ENCODE measurements at places on chromosomes 4 and X.

GRCh38 chr4:26796081-26796480 lies 64.6 kb upstream of the STIM2 start:
- DNase-seq: no peak

GRCh38 chr4:123297836-123298235 lies 98.8 kb upstream of the SPRY1 start:
- DNase-seq: no peak

- no peak for DNase-seq
Observed at GRCh38 chrX:45722471-45722870, 521.8 kb upstream of the DIPK2B start.

- DNase-seq: no peak
Observed at GRCh38 chr4:170274616-170275015, 184.9 kb upstream of the AADAT start.

DNA sequence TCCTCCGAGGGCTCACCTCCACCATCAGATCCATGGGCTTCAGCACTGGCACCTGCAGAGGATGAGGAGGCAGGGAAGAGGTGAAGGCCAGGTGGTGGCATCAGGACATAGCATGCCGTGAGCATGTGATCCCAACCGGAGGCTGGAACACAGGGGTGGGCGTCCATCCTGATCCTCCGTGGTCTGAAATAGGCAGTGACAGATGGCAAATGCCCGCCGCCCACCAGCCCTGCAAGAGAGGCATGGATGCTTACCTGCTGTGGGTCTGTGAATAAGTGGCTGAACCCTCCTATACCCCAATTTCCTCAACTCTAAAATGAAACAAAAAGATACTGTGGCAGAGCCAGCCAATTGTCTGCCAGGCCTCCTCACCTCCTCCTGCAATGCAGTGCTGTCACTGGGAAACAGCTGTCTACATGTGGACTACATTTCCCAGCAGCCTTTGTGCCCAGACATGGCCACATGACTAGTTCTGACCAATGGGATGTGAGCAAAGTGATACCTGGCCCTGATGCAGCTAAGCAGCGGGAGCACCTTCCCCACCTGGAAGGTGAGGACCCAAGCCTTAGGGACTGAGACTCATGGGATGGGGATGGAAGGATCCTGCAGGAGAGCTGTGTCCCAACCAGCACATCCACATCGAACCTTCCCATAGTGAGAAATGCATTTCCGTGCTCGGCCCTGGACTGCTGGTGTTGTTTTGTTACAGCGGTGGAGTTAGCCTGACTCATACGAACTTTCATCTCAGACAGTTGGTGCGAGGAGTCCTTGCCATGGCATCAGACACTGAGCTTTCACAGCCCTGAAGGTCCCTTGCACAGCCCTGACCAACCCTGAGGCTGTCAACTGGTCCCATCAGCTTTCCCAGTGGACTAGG lies 99.5 kb downstream of the PPP2R2C start:
- DNase-seq: peak; percentile 72

DNA sequence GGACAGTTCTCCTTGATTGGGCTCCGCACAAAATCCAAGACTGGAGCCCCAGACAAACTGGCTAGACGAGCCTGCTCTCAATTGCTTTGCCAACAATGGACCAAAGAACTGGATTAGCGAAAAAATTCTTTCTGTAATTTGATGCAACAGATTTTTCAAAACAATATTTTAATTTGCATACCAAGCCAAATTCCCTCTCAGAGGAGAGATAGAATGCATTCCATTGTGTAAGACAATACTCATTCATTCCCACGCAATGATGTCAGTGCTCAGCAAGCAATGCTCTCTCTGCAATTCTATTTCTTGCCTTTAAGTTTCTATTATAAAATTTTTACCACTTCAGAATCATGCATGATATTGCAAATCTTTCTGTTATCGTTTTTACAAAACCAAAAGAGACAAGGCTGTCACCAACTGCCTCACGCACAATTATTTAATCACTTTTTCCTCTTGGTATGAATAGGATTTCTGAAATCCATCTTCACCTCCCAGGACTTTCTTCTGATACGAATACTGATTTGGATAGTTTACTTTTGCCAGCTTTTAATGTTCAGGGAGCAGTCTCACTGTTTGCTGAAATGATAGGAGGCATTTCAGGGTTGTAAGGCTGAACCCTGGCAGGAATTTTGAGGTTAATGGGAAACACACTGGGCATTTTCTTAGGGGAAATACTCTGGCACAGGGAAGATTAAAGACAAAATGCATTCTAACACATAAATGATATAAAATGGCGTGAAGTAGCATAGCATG lies 46.1 kb upstream of the HCCS start:
- no peak for DNase-seq

All from GM12891 (cell line).